ENCODE measurements at places on chromosomes 7 and 10.

DNA sequence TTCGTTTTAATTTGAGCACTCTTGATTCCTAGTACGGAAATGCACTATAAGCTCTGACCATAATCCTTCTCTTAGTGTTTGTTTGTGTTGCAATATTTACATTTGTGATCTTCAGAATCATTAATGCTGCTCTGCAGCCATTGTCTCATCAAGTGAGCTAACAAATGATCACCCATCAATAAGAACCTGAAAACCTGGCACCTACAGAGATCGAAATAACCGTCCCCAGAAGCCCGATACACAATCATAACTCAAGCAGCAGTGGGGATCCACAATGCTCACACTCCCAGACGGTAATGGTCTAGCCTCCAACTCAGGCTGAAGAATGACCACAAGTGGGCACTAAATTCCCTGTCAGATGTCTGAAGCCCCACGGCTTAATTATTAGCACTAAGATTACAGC is 156.0 kb upstream of the NFE2L3 start:
- no peak for DNase-seq

GRCh38 chr7:31082017-31082416 is 29.9 kb downstream of the ADCYAP1R1 start:
- DNase-seq: no peak

DNA sequence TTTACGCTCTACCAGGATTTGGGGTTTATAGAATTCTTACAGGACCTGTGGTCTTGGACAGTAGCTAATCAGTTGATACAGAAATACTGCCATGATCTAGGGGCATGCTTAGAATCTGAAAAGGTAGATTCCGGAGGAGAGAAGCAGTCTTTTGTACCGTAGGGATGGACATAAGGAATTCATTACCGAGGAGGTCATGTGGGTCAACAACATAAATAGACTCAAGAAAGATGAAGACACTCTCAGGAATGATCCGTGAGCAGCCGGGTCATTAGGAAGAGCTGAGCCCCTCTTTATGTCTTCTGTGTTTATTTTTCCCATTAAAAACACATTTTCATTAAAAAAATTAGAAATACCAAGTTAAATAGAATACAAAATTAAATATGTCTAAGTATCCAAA is 160.1 kb upstream of the TNS3 start:
- no peak for DNase-seq

GRCh38 chr7:129607471-129608120 is 3.9 kb upstream of the NRF1 start:
- DNase-seq: peak; percentile 56

GRCh38 chr7:73901231-73901822 is 40.4 kb downstream of the TMEM270 start:
- no peak for DNase-seq

Measured in activated CD4-positive, alpha-beta T cell treated with anti-CD3 and anti-CD28 coated beads, Interleukin-2, amount 50 U/mL, for 16 hours (primary cell).